ENCODE measurements at places on chromosomes 12 and 14.

GRCh38 chr12:72511906-72512305 lies 239.7 kb downstream of the TRHDE start:
- DNase-seq, result no peak

DNA sequence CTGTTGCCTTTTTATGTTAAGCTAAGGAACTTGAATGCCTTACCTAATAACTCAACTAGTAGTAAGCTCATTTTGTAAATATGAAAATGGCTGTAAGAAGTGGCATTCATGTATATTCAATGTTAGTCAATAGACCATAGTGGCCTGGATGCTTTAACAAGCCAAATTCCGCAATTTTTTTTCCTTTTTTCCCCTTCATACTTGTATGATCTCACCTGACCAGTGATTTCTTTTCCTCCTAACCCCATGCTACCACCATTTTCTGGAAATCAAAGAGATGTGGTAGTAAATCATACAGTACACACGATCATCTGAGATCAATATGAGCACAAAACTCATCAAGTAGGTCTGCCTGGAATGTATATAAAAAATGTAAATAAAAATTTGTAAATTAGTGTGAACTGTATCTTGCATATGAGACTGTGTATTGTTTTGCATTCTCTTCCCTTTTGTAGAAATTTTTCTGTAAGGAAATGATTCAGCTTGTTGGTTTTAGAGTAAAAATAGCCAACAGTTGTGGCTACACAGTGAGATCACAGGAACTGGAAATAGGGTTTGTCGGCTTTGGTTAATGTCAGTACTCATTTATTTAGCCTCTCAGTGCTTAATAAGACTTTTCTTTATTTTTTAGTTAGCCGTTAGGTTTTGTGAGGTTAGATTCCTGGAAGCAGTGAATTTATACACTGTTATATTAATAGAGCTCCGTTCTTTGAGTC lies 62.5 kb downstream of the ETNK1 start:
- no peak for DNase-seq

DNA sequence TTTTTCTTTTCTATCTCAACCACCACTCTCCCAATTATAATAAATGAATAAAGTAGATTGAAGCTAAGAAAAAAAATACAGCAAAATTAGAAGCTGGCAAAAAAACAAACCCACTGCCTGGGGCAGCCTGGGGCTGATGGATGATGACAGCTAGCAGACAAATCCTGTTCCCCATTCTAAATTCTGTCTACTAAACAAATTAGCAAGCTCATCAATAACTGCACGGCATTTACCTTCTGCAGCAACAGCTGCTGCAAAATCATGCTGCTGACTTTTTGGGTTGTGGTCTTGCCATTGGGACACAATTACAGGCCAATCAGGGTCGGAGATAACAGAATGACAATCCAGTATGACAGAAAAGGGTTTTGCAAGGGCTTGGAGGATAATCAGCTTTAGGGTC lies 443.6 kb upstream of the SOX5 start:
- no peak for DNase-seq

- DNase-seq, result no peak
Measured at GRCh38 chr12:117330441-117331113, 30.8 kb downstream of the NOS1 start.

GRCh38 chr14:74891870-74892269 lies 10.2 kb downstream of the DLST start:
- DNase-seq, result no peak
